ENCODE measurements at places on chromosomes 6 and 20.

GRCh38 chr6:17980329-17980728 is 7.1 kb downstream of the KIF13A start:
- no peak for DNase-seq

- DNase-seq: no peak
Observed at GRCh38 chr20:23361119-23361475, 885 bp upstream of the GZF1 start.

GRCh38 chr20:62651285-62652021 is 9.2 kb downstream of the SLCO4A1 start:
- DNase-seq: no peak

- no peak for DNase-seq
Observed at GRCh38 chr6:164396071-164397047, 913.0 kb downstream of the C6orf118 start.

- no peak for DNase-seq
Observed at GRCh38 chr20:51715856-51716185, 52.4 kb downstream of the ATP9A start.

DNA sequence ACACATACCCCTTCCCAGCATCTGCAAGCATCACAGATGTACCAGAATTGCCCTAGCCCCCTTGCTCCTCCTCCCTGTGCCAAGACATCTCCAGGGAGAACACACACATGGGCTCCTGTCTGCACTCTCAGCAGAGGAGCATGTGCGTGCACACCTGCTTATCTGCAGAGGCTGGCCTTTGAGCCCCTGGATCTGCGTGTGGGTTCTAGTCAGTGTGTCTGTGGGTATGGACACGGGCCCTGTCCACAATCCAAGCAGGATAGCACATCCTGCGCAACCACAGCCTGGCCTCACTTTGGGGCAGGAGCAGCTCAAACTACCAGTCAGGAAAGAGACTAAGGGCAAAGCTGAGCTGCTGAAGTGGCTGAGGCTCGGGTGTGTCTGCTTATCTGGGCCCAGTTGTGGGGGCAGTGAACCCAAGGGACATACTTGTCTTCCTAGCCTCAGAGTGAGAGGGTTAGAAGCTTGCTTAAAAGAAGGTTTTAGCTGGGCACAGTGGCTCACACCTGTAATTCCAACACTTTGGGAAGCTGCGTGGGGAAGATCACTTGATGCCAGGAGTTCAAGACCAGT is 41.0 kb downstream of the HM13 start:
- no peak for DNase-seq

DNA sequence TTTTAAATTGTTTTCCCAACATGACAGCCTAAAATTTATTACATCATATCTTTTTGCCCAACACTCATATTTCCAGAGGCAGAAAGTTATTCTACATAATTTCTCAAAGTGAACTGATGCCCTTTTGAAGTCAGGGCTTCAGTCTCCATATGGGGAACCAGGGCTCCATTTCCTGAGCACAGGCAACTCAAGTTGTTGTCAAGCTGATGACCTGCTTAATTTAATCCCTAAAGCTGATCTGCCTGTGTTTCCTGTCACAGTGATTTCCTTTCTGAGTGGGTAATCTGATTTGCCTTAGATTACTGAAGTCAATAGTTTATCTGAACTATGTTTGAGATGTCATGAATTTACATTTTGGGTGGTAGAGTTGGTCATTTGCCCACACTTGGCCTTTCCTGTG is 932.1 kb upstream of the MANEA start:
- DNase-seq: no peak

Measured in GDM1 (cell line).